Foreskin melanocyte (primary cell): ENCODE measurements at places on chromosomes 6 and 20.

- no peak for DNase-seq
These were observed 3.7 kb downstream of the KIF13A start for GRCh38 chr6:17983730-17984129.

- DNase-seq = no peak
These were observed 1.6 kb upstream of the DBNDD2 start for GRCh38 chr20:45406260-45407066.

- peak; percentile 33 for DNase-seq
These were observed 268.2 kb downstream of the CDC5L start for GRCh38 chr6:44655412-44656342.

- no peak for DNase-seq
These were observed 555.0 kb upstream of the EPHA7 start for GRCh38 chr6:93974332-93974731.

DNA sequence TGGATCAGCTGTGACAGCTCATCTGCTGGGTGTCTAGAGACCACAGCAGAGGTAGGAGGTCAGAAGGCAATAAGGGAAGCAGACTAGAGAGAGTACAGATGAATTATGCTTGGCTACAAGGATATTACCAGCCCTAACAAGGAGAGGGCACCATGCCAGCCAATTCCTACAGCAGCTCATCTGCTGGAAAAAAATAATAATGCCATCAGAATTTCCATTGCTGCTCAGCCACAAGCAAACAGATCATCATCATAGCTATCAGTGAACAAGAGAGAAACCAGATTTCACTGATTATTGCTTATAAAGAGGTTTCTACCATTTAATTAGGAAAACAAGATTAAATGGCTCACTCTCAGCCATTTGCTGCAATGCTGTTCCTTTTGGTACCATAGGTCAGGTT, 66.5 kb downstream of the PSMG4 start:
- peak; percentile 51 for DNase-seq

GRCh38 chr6:159064477-159064876, 19.7 kb upstream of the TAGAP start:
- DNase-seq = no peak

GRCh38 chr6:13420269-13420668, 67.1 kb downstream of the GFOD1 start:
- no peak for DNase-seq

- no peak for DNase-seq
These were observed 105.0 kb downstream of the FIG4 start for GRCh38 chr6:109795994-109796555.

- DNase-seq = no peak
These were observed 558.2 kb downstream of the PKHD1 start for GRCh38 chr6:51529240-51529639.

DNA sequence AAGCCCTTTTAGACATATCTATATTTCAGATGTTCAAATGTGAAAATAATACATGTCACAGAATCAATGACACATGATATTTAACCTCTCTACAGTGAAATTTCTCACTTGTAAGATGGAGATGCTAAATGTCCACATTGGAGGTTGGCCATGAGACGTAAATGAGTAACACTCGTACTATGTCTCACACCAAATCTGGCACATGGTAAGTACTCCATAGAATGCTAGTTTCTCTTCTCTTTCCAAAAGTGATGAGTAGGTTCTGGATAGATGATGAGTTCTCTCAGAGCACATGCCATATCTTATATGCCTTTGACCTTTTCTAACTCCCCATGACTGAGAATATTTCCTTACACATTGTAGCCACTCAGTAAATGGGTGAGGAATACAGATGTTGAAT, 17.7 kb downstream of the GFOD1 start:
- peak; percentile 10 for DNase-seq

DNA sequence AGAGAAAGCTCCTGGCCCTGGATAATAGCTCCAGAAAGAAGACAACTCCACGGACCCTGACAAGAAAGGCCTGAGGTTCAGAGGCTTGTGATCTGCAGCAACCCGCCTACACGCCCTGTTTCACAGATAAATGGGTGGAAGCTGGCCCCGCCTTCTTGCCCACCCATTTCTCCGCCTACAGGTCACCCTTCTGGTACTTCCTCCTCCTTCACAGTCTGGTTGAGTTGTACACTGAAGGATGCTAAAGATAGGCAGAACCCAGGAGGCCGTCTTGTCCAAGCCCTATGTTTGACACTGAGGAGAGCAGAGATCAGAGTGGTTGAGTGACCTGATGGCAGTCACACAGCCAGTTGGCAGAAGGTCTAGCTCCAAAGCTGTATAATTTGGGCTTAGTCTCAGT, 34.2 kb upstream of the MDGA1 start:
- no peak for DNase-seq

- no peak for DNase-seq
These were observed 179.4 kb upstream of the TAB2 start for GRCh38 chr6:149138089-149138488.

- no peak for DNase-seq
These were observed 8.0 kb downstream of the LAMA5 start for GRCh38 chr20:62359043-62359490.

- DNase-seq = no peak
These were observed 71.7 kb upstream of the GTSF1L start for GRCh38 chr20:43798291-43799149.

GRCh38 chr6:125526007-125526720, 223.3 kb upstream of the HEY2 start:
- no peak for DNase-seq

- no peak for DNase-seq
These were observed at the start of gene CST9L for GRCh38 chr20:23568320-23568970. Gene CST9L, minus strand, starts transcription at chr20:23568484. Its CDS starts 34 bp downstream, at chr20:23568450.

DNA sequence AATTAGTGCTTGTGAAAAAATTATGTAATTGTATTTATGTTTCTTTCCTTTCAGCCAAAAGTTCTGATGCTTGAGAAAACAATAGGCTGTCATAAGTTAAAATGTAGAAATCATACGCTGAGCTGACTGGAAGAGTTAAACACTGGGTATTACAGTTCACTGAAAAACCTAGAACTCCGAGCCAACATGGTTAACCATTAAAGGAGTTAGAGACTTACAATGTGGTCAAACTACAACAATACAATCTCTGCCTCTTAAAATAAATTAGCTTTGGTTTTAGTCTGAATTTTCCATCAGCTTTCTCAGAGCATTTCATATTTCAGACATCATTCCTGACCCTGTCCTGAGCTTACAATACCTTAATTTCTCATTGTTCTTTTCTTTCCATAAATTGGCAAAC, 91.0 kb downstream of the COL12A1 start:
- no peak for DNase-seq

GRCh38 chr20:49956689-49957088, 20.5 kb downstream of the RNF114 start:
- no peak for DNase-seq

GRCh38 chr6:164296411-164296810, 881.9 kb downstream of the QKI start:
- no peak for DNase-seq

DNA sequence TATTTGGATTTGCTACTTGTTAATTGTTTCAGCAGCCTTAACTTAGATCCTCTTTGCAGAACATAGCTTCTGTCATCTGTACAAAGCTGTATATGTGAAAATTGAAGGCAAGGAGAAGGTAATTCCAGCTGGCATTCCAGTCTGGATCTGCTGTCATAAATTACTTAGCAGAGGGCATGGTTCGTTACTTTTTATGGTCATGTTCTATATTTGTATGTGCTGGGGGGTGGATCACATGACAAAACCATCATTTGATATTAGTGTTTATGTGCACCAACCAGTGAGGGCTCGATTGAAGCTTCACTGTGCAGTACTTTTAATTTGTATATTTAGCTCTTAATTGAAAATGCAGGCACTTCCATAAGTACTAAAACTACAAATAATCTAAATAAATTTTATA, 80.2 kb downstream of the CAP2 start:
- peak; percentile 69 for DNase-seq
